AML-193 (cell line): ENCODE measurements at places on chromosomes 7 and 10.

DNA sequence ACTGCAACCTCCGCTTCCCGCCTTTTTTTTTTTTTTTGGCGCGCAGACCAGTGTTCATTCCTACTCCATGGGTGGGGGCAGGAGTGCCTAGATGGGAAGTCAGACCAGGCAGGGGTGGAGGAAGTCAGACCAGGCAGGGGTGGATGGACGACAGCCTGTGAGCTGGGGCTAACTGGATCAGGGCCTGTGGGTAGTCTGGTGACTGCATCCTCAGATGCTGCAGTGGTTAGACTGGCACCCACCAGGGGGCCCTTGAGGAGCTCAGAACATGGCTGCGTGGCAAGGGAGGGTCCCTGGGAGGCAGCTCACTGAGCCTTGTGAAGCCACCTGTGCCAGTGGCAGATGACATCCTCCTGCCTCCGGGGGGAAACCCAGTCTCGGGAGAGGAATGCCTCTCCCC is 35.1 kb downstream of the RCC1L start:
- no peak for DNase-seq

- no peak for DNase-seq
Measured at GRCh38 chr7:129781928-129782817, 170.6 kb downstream of the UBE2H start.

DNA sequence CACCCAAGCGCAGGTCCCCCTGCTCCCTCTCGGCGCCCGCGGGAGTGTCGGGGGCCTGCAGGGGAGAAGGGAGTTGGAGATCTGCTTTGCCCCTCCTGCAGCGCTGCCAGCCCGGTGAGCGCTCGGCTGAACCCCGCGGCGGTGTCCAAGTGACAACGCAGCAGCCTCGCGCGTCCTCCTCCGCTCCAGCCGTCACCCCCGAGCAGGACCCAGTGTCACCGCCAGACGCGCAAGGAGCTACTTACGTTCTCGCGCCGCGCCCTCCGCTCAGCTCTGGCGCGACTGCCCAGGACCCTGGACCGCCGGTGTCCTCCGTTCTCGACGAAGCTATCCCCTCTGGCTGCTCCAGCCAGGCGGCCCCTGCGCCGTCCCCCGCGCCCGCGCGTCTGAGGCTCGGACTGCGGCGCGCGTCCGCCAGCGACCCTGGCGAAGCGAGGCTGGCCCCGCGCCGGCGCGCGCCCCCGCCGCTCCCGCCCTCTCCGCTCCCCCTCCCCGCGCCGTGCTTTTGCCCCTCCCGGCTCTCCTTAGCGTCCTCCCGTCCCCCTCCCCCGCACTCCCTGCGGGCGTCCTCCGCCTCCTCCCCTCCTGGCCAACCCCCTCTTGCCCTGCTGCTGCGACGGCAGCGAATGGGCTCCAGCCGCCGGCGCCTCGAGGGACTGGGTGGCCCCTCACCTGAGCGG is at the start of gene NRCAM:
TSS of gene NRCAM (minus strand) at position 439 of the 680 bp plus-strand sequence. CDS start 216,372 bp downstream, outside the sequence.
- DNase-seq: no peak

DNA sequence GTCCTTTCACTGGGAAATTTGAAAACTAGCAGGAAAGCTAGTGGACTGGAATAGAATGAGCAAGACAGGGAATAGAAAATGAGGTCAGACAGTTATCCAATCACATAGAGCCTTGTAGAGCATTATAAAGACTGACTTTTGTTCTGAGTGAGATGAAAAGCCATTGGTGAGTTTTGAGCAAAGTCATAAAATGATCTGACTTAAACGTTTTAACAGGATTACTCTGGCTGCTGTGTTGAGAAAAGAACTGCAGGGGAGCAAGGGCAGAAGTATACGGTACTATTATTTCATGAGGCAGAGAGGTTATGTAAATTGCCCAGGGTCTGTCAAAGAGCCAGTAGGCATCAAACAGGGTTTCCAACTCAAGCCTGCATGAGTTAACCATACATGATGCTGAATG is 393.4 kb downstream of the TFEC start:
- DNase-seq: no peak

- no peak for DNase-seq
Measured at GRCh38 chr10:36638462-36639155, 486.8 kb upstream of the ANKRD30A start.

GRCh38 chr10:29728541-29729049 is 93.8 kb upstream of the SVIL start:
- no peak for DNase-seq

DNA sequence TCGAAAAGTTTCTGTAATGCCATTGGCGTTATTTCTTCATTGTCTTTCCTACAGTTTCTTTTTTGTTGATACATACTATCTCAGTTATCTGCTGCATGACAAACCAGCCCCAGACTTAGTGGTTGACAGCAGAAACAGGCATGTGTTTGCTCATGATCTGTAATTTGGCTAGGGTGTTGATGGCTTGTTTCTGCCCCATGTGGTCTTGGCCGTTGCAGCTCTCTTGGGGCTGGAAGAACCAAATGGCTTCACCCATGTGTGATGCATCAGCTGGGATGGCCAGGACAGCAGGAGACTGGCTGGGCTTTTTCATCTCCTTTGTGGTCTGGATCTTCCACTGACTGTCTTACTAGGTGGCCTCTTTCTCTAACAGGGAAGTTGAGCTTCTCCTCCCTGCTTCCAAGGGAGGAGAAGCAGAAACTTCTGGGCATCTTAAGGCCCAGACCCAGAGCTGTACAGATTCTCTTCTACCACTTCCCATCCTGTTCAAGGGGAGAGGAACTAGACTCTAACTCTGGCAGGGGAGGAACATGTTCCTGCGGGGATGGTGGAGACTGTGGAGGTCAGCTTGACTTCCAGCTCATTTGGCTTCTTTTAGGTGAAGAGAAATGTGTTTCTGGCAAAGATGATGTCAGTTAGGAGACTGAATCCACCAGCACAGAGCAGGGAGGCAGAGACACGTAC is 89.3 kb downstream of the FANK1 start:
- DNase-seq: no peak

DNA sequence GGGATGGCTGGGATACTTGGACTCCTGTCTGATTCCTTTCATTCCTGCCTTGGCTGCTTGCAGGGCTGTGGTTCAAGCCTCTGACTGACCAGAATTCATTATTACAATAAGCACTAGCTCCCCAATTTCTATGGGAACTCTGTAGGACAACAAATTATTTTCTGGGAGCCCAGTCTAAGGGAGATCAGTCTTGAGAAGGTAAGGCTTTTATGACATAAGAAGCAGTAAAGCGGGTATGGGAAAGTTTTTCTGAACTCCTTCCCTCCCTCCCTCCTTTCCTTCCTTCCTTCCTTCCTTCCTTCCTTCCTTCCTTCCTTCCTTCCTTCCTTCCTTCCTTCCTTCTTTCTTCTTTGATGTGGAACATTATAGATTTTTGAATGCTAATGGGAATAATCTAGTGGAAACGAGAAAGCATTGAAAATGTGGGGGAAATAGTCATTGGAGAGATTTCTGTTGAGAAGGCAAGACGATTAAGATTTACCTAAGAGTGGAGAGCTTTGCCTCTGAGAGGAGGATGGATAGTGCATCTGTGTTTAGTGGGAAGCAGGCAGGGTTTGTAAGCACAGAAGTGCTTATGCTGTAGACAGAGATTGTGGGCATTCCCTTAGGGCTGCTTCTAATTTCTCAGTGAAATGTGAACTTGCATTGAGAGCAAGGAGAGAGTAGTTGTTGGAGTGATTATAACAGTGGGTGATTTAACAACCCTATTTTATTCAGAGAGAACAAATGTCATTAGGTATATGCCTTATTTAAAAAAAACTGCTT is 201.5 kb downstream of the DNAJB9 start:
- DNase-seq: no peak

- no peak for DNase-seq
Measured at GRCh38 chr7:78111386-78111785, 312.8 kb downstream of the PHTF2 start.

DNA sequence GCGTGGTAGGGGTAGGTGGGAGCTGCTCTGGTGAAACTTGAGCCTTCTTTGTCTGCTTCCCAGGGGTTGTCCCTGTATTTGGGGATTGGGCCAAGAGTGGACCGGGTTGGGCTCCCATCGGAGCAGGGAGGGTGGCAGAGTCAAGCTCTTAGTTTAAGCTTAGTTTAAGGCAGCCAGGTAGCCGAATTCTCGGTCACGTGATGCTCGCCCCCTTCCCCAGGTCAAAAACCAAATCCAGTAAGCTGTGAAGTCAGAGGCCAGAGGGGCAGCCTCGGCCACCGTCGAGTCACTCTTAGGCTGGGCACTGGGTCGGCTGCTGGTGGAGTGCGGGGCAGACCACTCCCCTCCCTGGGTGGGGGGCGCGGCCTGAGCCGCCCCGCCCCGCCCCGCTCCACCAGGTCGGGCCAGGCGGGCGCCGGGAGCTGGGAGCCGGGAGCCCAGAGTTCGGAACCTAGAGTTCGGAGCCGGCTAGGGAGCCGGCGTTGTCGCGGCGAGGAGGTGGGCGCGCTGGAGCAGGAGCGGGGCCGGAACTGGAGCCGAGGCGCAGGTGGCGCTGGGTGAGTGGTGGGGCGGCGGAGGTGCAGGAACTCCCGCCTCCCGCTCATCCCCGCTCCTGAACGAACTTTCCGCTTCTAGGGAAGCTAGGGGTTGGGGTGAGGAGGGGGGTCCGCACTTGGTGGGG is 2.8 kb upstream of the LZTS2 start:
- DNase-seq: no peak

GRCh38 chr7:116800594-116800993 is 61.8 kb upstream of the CAPZA2 start:
- no peak for DNase-seq

DNA sequence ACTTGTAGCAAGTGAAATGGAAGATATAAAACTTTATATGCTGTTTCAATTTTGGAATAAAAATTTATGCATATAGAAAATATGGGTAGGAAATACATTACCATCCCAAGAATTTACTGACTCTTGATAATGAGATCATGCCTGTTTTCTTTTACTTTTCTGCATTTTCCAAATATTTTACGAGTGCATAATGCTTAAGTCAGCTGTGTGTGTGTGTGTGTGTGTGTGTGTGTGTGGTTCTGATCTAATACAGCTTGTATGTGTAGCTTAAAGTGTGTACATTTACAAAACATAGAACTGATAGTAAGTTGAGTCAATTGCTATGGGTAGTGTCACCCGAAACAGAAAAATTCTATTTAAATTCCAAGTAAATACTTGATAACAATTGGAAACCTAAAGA is 315.9 kb upstream of the LRRN3 start:
- no peak for DNase-seq

- DNase-seq: no peak
Measured at GRCh38 chr10:43210556-43210955, 56.3 kb downstream of the RASGEF1A start.

GRCh38 chr7:128318691-128319090 is 25.0 kb downstream of the RBM28 start:
- DNase-seq: no peak

DNA sequence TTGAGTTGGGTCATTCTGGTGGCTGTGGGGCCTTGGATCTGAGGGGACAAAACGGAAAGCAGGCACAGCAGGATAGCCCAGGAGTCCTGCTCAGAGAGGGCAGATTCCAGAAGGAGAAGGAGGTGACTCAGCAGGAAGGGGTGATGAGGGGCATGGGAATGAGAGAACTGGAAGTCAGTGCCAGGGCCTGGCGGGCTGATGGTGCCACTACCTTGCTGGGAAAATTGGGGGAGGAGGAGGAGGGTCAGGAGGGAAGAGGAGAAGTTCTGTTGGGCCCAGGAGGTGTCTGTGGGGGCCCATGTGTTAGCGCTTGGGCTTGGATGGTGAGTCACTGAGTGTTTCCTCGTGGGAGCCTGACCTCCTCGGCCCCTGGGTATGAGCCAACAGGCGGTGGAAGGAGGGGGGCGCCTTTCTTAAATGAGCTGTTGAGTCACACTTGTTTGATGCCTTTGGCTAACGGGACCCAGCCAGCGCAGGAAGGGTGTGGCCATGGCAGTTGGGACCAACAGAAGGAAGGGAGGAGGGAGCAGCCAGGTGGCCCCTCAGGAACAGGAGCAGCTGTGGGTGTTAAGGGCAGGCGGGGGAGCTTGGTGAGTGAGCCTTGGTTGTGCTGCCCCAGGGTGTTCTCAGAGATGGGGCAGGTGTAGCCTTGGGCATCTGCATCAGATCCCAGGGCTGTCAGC is 130.0 kb upstream of the BTBD16 start:
- no peak for DNase-seq

GRCh38 chr7:75776295-75776971 is 4.4 kb upstream of the CCL26 start:
- no peak for DNase-seq

DNA sequence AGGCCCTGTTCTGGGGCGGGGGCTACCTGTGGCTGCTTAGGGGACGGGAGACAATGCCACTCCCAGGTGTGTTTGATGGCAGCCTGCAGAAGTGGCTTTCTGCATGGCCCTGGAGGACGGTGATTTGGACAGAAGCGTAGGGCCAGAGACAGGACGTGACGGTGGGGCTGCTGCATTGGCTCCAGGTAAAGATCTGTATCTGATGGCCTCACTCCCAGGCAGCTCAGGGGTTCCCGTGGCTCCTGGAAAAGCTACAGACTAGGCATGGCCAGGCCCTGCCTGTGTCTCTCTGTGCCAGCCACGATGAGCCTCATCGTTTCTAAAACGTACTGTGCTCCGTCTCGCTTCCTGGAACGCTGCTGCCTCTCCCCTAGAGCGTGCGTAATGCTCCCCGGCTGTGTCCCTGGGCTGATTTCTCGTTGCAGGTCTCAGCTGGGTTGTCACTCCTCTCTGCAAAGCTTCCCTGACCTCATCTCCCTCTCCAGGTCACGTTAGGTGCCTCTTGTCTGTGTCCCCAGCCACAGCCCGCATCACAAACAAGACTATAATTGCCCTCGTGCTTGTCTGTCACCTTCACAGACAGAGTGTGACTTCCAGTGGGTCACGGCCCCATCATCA is 12.6 kb downstream of the GTF2IRD1 start:
- no peak for DNase-seq
